ENCODE measurements at places on chromosomes 12 and 14. TPM values are rescaled to one million over a fixed set of nuclear protein-coding genes. Genes with fewer than 3 reads are reported as not detected.

Gene TSPAN11
- 5.3 TPM for polyA plus RNA-seq

Gene OVCH1
- polyA plus RNA-seq = 0.78 TPM

DNA sequence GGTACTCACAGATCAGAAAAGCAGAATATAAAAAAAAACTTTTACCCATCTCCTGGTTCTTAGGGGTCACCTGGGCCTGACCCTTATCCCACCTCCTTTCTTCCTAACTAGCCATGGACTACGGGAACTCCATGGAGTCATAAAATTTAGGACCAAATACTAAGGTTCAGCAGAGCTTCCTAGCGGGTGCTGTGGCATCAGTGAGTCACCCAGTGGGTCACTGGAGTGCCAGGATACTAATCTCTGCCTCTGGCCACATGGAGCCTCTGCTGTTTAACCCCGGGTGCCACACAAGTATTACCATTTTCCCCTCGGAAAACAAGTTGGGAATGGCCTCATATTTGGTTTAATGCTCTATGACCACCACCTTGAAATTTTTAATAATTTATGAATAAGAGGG is 6.9 kb downstream of the ZBTB39 start:
- no peak for DNase-seq

DNA sequence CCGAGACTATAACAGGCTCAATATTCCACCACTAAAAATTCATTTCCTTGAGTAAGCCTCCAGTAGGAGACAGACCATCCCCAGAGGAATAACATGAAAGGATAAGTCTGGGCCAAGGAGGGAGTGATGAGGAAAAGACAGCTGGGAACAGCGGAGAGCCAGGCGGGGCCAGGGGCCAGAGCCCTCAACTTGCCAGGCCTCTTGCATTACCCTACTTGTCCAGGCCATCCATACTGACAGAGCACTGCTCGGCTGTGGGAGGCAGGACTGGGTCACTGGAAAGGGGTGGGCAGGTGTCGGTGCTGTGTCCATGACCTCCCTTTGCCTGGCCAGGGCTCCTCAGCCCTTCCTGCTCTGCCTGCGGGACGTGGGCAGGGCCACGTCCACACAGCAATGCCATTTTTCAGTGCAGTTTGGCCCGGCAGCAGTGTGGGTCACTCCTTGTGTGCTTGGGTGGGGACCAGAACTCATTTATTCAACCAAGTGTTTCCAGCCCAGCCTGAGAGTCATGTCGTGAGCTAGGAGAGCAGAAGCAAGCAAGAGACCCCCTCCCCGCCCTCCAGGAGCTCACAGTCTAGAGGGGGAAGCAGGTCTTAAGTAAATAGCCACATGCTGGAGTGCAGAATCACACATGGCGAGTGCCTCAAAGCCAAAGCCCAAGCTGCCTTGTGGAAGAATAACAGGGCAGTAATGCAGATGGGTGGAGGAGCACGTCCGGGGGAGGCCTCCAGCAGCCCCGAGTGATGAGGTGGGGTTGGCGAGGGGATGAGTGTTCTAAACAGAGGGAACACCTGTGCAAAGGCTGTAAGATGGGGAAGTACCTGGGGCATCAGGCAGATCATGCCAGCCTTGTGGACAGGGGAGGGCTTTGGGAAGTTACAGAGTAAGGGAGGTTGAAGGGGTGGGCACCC is 8.9 kb upstream of the FAIM2 start:
- no peak for DNase-seq

GRCh38 chr12:115850957-115851356 is 426.5 kb downstream of the MED13L start:
- DNase-seq = no peak

- DNase-seq = no peak
These were observed 70.2 kb downstream of the SSPN start for GRCh38 chr12:26265606-26266005.

DNA sequence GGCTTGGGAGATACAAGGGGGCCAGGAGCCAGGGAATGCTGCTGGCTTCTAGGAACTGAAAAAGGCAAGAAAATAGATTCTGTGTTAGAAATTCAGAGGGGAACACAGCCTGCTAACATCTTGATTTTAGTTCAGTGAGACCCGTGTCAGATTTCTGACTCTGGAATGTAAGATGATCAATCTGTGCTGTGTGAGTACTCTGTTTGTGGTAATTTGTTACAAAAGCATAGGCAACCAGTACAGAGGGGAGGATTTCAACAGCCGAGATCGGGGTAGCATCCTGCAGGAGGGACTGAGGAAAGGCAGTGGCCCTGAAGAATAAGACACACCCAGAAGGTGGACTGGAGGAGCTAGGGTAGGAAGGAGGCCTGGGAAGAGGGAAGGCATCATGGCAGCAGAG is 410.0 kb upstream of the CCDC196 start:
- DNase-seq = no peak

DNA sequence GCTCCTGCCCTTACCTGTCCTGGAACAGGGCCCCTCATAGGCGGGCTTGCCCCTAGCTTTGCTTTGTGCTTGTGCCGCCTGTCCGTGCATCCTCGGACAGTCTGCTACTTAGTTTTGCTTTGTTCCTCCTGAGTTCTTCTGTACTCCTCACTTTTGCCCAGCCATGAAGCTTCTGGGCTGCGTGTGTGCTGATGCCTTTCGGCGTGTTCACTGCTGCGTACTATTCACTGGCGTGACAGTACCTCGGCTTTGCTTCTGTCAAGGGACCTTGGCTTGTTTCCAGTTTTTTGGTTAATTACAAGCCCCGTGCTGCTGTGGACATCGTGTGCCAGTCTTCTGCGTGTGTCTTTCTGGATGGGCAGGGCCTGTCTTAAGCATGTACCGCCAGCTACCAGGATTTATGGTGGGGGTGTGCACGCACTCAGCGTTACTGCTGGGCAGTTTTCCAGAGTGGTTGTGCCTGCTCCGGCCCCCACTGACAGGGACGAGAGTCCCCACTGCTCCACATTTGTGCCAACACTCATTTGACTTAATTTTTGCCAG is 2.5 kb downstream of the PACS2 start:
- DNase-seq = no peak

DNA sequence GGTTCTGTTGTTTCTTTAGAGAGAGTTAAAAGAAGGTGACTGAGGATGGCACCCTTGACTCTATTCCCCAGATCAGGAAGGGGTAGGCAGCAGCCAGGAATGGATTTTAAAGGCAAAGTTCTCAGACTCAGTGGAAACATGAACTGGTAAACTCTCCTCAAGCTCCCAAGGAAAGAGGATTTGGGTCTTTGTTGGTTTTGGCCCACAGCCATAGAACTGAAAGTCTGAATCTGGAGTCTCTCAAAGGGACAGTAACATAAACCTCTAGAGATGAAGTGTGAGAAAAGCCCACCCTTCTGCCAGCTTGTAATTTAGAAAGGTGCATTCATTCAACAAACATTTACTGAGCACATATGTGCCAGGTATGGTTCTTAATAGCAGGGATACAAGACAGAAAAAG is 28.6 kb upstream of the BLTP3B start:
- DNase-seq = peak; percentile 29

DNA sequence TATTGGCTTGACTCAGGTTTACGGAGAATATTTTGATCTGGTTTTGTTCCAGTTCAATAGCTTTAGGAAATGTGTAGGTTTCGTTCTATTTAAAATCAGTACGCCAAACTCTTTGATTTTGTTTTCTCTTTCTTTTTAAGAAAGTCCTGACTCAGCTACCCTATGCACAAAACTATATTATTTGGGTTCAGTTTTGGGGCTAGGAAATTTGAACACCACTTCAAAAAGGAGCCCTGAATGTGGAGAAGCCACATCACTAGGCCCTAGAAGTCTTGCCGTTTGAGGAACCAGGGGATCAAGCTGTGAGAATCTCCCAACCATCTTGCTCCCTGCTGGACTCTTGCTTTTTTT is 168.2 kb upstream of the BCL2L14 start:
- DNase-seq = no peak

GRCh38 chr14:60760209-60760608 is 25.6 kb downstream of the MNAT1 start:
- no peak for DNase-seq

Gene FAM161B
- 15.2 TPM for polyA plus RNA-seq

Gene HOXC13
- polyA plus RNA-seq = 0.05 TPM

Gene ASIC1
- 5.8 TPM for polyA plus RNA-seq

Gene MVK
- 18.1 TPM for polyA plus RNA-seq

Gene GSG1
- polyA plus RNA-seq = 0.71 TPM
